Activated CD4-positive, alpha-beta memory T cell treated with anti-CD3 and anti-CD28 coated beads, Interleukin-2, amount 10 ng/mL, durations not matched to agents 7 days and 5 days (primary cell): ENCODE measurements at places on chromosomes 5 and 9. TPM values are rescaled to one million over a fixed set of nuclear protein-coding genes. Genes with fewer than 3 reads are reported as not detected.

- no peak overlapping the region for H3K27ac ChIP-seq
- H3K4me1 ChIP-seq, result no peaks in the 10 kb centered on the region
- H3K36me3 ChIP-seq, result no peaks in the 10 kb centered on the region
- no peaks in the 10 kb centered on the region for H3K27me3 ChIP-seq
Observed at GRCh38 chr5:15463231-15463980, 36.6 kb upstream of the FBXL7 start.

GRCh38 chr5:6728011-6728794 lies 15.0 kb downstream of the TENT4A start:
- H3K36me3 ChIP-seq, result peaks cover 44% of the 10 kb centered on the region
- DNase-seq, result no peak
- H3K27ac ChIP-seq, result no peak overlapping the region
- H3K4me1 ChIP-seq, result peaks cover 77% of the 10 kb centered on the region

DNA sequence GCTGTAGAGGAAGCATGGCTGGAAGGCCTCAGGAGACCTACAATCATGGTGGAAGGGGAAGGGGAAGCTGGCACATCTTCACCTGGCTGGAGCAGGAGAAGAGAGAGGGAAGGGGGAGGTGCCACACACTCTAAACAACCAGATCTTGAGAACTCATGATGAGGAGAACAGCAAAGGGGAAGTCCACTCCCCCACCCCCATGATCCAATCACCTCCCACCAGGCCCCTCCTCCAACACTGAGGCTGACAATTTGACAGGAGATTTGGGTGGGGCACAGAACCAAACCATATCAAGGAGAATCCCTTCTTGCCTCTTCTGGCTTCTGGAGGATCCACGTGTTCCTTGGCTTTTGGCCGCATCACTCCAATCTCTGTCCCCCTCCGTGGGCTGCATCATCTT lies 13.1 kb upstream of the CMBL start:
- peaks cover 6% of the 10 kb centered on the region for H3K4me1 ChIP-seq
- peaks cover 6% of the 10 kb centered on the region for H3K36me3 ChIP-seq
- DNase-seq, result no peak
- no peak overlapping the region for H3K27ac ChIP-seq
- no peak overlapping the region for H3K4me3 ChIP-seq

DNA sequence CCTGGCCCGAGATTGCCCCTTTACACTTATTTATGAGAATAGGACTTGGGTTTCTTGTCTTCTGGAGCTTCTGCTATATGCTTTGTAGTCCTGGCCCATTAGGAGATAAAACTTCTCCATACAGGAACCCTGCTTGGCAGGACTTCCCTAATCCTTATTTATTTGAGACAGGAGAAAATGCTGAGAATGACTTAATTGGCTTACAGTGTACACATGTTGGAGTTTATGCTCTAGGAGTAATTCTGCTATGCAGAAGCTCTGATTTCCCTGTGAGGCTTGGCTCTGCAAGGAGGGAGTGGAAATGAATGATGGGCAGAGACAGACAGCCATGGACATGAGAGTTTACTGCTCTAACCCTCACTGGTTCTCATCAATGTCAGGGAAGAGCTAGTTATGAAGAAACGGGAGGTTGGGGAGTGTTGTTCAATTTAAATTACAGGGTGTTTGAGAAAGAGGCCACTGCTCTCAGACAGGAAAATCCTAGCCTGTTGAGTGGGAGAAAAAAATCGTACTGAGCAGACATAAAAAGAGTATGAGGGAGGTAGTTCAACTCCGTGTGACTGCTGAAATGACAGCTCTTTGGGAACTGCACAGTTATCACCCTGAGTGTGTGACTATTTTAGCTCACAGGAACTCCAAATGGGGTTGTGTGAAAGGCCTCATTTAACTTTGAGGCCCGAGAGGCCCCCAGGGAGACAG lies 37.5 kb downstream of the ACTBL2 start:
- H3K27me3 ChIP-seq, result peaks cover 9% of the 10 kb centered on the region
- H3K4me3 ChIP-seq, result no peak overlapping the region
- no peaks in the 10 kb centered on the region for H3K36me3 ChIP-seq
- no peak for DNase-seq
- H3K4me1 ChIP-seq, result no peaks in the 10 kb centered on the region
- no peak overlapping the region for H3K27ac ChIP-seq

DNA sequence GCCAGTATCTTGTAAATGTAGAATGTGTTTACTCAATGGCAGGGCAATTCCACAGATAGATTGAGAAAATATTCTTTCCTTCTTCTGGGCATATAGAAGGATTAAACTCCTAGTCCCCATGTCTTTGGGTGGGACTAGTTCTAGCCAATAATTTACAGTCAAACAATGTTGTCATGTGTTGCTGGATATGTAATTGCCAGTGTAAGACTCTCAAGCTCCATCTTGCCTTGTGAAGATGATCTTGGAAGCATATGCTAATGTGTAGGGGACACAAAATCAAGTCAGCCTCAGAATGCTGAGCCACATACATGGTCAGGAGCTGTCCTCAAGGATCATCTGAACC lies 386.9 kb downstream of the CETN3 start:
- no peak overlapping the region for H3K4me3 ChIP-seq
- no peak for DNase-seq
- no peaks in the 10 kb centered on the region for H3K36me3 ChIP-seq
- H3K27ac ChIP-seq, result no peak overlapping the region
- no peaks in the 10 kb centered on the region for H3K27me3 ChIP-seq
- H3K4me1 ChIP-seq, result no peaks in the 10 kb centered on the region

DNA sequence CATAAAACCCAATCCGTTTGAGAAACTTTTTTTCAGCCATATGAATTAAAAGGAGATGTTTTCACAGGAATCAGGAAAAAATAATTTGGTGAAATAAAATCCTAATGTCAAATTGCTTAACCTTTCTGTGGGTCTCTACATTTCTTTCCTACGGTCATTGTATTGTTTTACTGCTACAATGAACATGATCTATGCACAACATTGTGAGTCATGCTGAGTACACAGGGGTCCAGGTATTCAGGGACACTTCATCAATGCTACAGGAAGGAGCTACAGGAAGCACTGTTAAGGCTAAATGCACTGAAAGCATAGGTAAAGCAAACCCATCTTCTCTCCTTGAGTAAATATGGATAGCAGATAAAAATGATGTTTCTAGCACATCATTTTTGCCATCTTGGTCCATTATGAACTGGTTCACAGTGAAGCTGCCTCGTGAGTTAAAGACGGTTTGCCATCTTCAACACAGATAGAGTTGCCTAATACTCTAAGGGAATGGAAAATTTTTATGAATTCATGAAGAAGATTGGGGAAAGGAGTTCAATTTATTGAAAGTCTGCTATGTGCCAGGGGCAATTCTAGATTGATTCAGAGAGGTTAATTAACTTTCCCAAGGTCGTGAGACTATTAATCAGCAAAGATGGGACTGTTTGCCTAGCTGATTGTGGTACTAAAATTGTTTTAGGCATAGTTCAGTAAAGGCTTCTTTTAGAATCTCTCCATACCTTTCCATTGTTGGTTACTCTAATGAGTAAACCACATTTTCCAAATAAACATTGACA lies 85.5 kb downstream of the DIRAS2 start:
- no peak overlapping the region for H3K27ac ChIP-seq
- no peaks in the 10 kb centered on the region for H3K4me1 ChIP-seq
- H3K27me3 ChIP-seq, result peaks cover 3% of the 10 kb centered on the region
- DNase-seq, result no peak
- H3K4me3 ChIP-seq, result no peak overlapping the region
- H3K36me3 ChIP-seq, result no peaks in the 10 kb centered on the region

GRCh38 chr5:164002628-164003027 lies 497.2 kb downstream of the MAT2B start:
- H3K36me3 ChIP-seq, result no peaks in the 10 kb centered on the region
- no peak for DNase-seq
- no peaks in the 10 kb centered on the region for H3K4me1 ChIP-seq
- no peak overlapping the region for H3K27ac ChIP-seq
- H3K4me3 ChIP-seq, result no peak overlapping the region

- peaks cover 30% of the 10 kb centered on the region for H3K36me3 ChIP-seq
- no peak for DNase-seq
- no peak overlapping the region for H3K4me3 ChIP-seq
- peaks cover 11% of the 10 kb centered on the region for H3K4me1 ChIP-seq
Observed at GRCh38 chr5:157816682-157817386, 42.1 kb downstream of the CLINT1 start.

GRCh38 chr5:154296525-154297159 lies 106.1 kb downstream of the GALNT10 start:
- no peak overlapping the region for H3K4me3 ChIP-seq
- peaks cover 2% of the 10 kb centered on the region for H3K4me1 ChIP-seq
- DNase-seq, result no peak
- peaks cover 43% of the 10 kb centered on the region for H3K36me3 ChIP-seq
- no peaks in the 10 kb centered on the region for H3K27me3 ChIP-seq

- no peaks in the 10 kb centered on the region for H3K36me3 ChIP-seq
- H3K4me1 ChIP-seq, result peaks cover 16% of the 10 kb centered on the region
- H3K27ac ChIP-seq, result no peak overlapping the region
- H3K4me3 ChIP-seq, result no peak overlapping the region
Observed at GRCh38 chr5:177124486-177124991, 9.0 kb upstream of the NSD1 start.

DNA sequence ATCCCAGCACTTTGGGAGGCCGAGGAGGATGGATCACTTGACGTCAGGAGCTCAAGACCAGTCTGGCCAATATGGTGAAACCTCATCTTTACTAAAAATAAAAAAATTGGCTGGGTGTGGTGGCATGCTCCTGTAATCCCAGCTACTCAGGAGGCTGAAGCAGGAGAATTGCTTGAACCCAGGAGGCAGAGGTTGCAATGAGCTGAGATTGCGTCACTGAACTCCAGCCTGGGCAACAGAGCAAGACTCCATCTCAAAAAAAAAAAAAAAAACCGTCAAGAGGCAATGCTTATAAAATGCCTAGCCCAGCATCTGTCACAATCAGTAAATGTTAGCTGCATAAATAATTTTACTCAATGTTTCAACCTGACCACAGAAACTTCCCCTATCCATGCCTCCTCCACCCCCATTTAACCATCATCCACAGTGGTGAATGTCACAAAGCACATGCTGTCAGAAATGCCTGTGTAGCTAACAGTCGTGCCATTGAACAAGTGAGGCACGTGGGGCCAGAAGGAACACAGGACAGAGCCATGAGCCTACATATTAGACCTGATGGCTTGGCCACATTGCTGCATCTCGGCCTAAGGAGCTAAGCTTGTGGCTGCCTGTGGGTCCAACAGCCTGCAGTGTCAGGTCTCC lies 16.8 kb upstream of the TCOF1 start:
- H3K4me1 ChIP-seq, result peaks cover 31% of the 10 kb centered on the region
- no peak overlapping the region for H3K4me3 ChIP-seq

- no peak overlapping the region for H3K4me3 ChIP-seq
- H3K27me3 ChIP-seq, result peaks cover 4% of the 10 kb centered on the region
- no peaks in the 10 kb centered on the region for H3K4me1 ChIP-seq
- no peak overlapping the region for H3K27ac ChIP-seq
- DNase-seq, result no peak
Observed at GRCh38 chr5:136242136-136242535, 49.2 kb upstream of the SMIM32 start.

DNA sequence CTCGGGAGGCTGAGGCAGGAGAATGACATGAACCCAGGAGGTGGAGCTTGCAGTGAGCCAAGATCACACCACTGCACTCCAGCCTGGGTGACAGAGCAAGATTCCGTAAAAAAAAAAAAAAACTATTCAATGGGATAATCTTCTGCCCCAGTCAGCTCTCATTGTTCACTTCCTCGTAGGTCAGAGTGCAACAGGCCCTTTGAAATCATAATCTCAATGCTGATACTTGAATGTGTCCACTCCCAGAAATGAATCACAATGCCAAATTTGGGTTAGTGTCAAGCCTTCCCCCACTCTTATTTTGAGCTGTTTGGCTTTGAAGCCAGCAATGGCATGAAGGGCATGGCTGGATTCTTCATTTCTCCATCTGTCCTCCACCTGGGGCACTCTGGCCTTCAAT lies 610.3 kb upstream of the KLF4 start:
- H3K27ac ChIP-seq, result no peak overlapping the region
- H3K27me3 ChIP-seq, result no peaks in the 10 kb centered on the region
- H3K4me3 ChIP-seq, result no peak overlapping the region
- H3K36me3 ChIP-seq, result no peaks in the 10 kb centered on the region

GRCh38 chr5:148909766-148910165 lies 83.4 kb downstream of the ADRB2 start:
- H3K27ac ChIP-seq, result no peak overlapping the region
- no peaks in the 10 kb centered on the region for H3K36me3 ChIP-seq
- no peak for DNase-seq
- H3K27me3 ChIP-seq, result no peaks in the 10 kb centered on the region

DNA sequence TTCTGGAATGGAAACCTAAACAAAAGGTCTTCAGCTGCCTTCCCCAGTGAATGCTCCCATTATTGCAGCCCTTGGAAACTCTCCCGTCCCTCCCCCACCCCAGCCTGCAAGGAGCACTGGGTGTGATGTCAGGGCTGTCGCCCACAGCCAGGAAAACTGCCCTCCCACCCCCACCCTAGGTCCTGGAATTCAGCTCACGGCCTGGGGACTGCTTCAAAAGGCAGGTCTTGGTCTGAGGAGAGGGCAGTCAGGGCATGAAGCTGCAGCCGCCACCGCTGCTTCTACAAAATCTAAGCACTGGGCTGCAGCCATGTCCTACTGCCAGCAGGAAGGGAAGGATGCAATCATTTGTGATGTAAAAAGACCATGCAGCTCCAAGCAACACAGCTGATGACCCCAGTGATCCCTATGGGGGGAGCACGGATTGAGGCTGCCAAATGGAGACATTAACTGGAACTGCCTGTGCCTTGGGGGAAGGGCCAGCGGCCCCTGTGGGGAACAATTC lies 11.4 kb downstream of the GRHPR start:
- DNase-seq, result no peak
- no peaks in the 10 kb centered on the region for H3K27me3 ChIP-seq
- no peak overlapping the region for H3K27ac ChIP-seq
- peaks cover 21% of the 10 kb centered on the region for H3K36me3 ChIP-seq

GRCh38 chr5:87076931-87077330 lies 190.8 kb upstream of the RASA1 start:
- H3K36me3 ChIP-seq, result peaks cover 6% of the 10 kb centered on the region
- peaks cover 57% of the 10 kb centered on the region for H3K4me1 ChIP-seq
- no peak overlapping the region for H3K27ac ChIP-seq
- no peak overlapping the region for H3K4me3 ChIP-seq
- no peaks in the 10 kb centered on the region for H3K27me3 ChIP-seq
- DNase-seq, result no peak

Gene ADAMTS6
- 1.7 TPM for total RNA-seq

Gene CBY3
- not detected for total RNA-seq

Gene SPINK7
- not detected for total RNA-seq

Gene TICAM2
- total RNA-seq, result 1.8 TPM

Gene CCDC192
- total RNA-seq, result not detected

Gene IGFBPL1
- total RNA-seq, result not detected

Gene CKMT2
- total RNA-seq, result not detected

Gene HTR4
- not detected for total RNA-seq

Gene KCNT1
- not detected for total RNA-seq

Gene IRX1
- total RNA-seq, result not detected
